NCI-H2081 (cell line): ENCODE measurements at places on chromosomes 1 and 21.

DNA sequence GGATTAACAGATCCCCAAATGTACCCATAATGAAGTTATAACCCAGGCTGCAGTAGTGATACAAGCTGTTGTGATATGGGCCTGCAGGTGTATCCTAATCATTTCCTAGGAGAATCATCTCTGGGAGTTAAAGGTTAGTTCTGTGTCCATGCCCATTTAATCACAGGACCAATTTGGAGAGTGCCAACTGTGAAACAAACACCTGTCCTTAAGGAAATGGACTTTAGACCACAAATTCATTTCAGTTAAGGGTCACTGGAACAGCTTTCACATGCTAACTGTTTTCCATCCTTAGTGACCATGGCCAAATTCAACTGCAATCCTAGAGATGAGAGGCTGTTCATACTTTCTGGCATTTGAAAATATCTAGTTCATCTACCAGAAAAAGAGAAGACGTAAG, 160.9 kb downstream of the GPATCH2 start:
- no peak for DNase-seq

- DNase-seq: no peak
These were observed 1.8 kb upstream of the KIAA2013 start for GRCh38 chr1:11927866-11928592.

DNA sequence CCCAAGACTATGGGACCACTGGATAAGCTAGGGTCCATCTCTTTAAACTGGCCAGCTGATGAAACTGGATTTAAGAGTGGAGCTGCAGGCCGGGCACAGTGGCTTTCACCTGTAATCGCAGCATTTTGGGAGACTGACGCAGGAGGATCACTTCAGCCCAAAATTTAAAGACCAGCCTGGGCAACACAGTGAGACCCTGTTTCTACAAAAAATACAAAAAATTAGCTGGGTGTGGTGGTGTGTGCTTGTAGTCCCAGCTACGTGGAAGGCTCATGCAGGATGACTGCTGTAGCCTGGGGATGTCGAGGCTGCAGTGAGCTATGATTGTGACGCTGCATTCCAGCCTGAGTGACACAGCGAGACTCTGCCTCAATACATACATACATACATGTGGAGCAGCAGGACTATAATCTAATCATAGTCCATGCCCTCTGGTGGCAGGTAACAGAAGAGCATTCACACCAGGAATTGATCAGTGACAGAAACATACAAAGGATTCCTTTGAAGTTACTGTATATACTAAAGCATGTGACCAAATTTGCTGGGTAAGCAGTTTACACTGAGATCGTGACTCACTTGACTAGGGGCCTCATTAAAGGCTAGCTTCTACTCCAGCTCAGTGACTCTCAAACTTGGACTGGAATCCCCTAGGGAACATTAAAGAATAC, 101.5 kb upstream of the SLFNL1 start:
- peak; percentile 22 for DNase-seq

DNA sequence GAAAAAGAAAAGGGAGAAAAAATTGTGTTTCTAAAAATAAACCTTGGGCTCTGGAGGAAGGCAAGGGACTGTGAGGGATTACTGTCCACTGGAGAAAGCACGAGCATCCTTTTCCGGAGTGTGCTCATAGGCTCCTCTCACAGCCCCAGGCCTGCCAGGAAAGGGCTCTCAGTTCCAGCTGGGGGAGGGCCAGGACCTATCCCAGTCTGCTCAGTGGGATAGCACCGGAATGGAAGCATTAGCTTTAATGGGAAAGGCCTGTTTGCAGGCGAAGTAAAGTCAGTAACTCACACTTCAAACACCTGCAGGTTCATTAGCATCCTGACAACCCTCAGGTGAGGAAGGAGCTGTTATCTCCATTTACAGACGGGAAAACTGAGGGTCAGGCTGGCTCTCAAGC, 113.9 kb upstream of the USP24 start:
- no peak for DNase-seq

- DNase-seq: no peak
These were observed 82.1 kb downstream of the FOXD2 start for GRCh38 chr1:47519971-47520370.

DNA sequence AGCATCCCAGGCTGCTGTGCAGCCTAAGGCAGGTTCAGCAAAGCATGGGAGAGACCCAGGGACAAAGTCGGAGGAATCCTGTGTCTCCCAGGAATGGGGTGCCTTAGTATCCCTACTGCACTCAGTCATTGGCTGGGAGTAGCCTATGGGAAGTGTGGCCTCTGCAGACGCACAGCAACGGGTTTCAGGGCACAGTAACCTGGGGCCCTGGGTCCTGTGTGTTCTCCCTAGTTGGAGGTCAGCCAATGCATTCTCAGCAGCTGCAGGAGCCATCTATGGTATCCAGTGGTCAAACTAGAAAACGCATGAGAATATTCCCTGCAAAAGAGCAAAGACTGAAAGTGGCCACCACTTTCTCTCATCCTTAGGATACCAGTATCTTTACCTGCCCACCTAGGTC, 13.7 kb upstream of the C1orf21 start:
- no peak for DNase-seq

GRCh38 chr1:37255136-37255795, 219.1 kb upstream of the ZC3H12A start:
- DNase-seq: no peak

- no peak for DNase-seq
These were observed 43.2 kb upstream of the PLA2G4A start for GRCh38 chr1:186785503-186785902.

- DNase-seq: no peak
These were observed 291.8 kb upstream of the CAMK1G start for GRCh38 chr1:209291715-209292114.

DNA sequence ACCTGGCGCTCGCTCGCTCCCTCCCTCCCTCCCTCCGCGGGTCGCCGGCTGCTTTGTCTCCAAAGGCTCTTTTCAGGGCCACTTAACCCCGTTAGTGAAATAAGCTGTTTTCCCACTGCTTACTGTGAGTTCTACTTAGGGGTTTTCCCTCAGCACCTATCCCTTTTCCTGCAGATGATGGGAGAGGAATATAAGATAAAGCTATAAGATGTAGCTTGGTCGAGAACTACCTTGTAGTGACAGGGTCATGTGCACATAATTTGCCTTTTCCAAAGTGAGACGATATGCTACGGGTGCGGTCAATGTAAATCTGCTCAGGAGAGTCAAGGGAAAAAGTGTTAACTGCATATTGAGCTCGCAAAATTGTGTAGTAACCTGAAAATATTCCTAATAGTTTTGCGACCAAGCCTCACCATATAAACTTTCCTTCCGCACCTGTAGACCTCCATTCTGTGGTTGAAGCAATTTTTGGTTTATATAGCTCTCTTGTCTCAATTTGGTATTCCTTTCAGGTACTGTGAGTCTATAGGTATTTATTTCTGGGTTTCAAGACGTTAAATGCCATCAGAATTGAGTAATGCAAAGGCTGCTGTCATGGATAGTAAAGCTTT, 55.8 kb upstream of the BOLA1 start:
- DNase-seq: no peak

DNA sequence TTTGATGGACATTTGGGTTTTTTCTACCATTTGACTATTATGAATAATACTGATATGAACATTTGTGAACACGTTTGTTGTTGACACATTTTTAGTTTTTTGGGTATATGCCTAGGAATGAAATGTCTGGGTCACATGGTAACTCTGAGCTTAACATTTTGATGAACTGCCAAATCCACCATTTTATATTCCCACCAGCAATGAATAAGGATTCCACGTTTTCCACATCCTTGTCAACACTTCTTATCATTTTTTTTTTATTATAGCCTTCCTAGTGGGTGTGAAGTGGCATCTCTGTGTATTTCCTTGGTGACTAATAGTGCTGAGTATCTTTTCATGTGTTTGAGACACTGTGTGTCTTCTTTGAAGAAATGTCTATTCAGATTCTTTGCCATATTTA, 67.6 kb downstream of the RASAL2 start:
- no peak for DNase-seq

DNA sequence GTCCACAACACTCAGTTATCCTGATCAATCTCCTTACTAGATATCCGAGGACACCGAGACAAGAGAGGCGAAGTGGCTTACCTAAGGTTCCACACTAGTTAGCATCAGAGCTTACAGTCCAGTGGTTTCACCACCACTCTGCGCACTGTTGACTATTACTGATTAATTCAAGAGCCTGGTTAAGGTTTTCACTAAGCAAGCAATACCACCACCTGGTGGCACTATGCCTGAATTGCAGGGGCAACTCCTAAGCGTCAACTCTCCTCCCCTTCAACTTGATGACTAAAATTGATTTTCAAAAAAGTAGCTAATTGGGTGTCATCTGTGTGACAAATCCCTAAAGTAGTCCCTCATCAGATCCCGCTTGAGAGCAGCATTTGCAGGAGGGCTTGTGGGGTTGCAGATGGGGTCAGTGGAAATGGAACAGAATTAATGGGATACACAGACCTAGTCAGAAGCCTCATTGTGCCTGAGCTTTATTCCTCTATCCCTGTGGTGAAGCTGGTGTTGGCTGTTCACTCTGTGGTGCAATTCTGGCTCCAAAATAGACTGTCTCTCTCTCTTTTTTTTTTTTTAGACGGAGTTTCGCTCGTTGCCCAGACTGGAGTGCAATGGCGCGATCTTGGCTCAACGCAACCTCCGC, 9.1 kb downstream of the TTC22 start:
- peak; percentile 41 for DNase-seq

DNA sequence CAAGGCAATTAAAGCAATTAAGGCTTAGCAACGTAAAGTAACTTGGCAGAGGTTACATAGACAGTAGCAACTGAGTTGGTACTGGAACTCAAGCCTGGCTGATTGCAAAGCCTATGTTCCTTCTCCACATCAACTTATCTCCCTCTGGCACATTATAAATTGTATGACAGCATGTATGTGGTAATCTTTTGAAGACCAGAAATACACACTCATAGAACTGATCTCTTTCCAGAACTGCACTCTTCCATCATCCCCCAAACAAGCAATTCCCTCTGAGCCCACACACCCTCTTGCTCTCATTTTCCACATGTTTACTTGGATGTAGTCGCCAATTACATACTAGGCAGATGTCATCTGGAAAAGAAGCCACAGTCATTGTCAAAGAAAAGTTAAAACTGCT, 502.2 kb downstream of the PLPP3 start:
- no peak for DNase-seq

DNA sequence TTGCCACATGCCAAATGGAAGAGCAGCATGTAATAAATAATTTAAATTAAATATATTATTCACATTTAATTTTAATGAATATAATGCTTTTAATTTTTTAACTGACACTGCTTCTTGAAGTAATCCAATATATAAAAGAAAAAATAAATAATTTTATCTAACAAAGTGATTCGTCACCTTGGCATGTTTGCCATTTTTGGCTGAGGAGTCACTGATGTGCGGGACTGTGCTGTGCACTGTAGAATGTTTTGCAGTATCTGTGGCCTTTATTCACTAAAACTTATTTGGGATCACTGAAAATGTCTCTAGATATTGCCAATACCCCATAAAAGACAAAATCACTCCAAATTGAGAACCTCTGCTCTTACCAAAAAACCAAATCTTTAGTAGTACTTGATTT, 807.8 kb downstream of the BRINP3 start:
- DNase-seq: no peak

DNA sequence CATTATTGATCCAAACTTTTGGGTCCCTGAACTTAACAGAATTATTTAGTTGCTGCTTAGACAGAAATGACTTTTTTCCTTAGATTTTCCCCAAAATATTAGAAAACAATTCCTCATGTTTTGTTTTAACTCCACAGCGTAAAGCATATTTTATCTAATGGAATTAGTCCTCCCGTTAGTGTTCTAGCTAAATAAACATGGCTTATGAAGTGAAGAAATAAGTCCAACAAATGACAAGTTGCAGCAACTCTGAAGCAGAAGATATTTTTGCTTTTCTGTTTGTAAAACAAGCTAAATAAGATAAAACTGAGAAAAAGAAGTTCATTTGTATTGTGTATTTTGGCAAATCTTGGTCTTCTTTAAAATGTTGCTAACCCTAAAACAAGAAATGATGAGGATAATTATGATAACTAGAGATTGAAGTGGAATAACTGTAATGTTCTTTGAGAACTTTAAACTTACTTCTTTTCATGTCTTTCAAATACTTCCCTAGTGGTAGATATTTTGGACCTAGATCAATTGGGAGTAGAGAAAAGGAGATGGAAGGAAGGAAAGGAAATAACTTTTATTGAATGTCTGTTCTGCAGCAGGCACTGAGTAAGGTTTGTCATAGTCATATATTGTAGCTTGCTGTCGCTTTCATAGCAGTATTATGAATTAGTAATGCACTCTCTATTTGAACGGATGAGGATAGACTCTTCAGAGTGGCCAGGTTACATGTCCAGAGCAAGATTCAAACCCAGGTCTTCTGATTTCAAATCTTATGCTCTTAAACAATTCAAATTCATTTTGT, 12.5 kb downstream of the NFIA start:
- no peak for DNase-seq
